ENCODE measurements at places on chromosomes 16 and 17.

GRCh38 chr17:37274461-37274860, 101.3 kb upstream of the C17orf78 start:
- DNase-seq = no peak

GRCh38 chr17:57733085-57733484, 12.0 kb downstream of the CCDC182 start:
- DNase-seq = no peak

GRCh38 chr16:49465661-49466528, 92.3 kb downstream of the C16orf78 start:
- DNase-seq = no peak

- DNase-seq = no peak
These were observed 168.1 kb upstream of the RBL2 start for GRCh38 chr16:53266156-53266555.

GRCh38 chr17:44384823-44385286, 4.6 kb downstream of the ITGA2B start:
- no peak for DNase-seq

- DNase-seq = no peak
These were observed 2.4 kb downstream of the EPN2 start for GRCh38 chr17:19239544-19239943.

GRCh38 chr17:48074322-48075081, 26.3 kb downstream of the NFE2L1 start:
- DNase-seq = peak; percentile 75

DNA sequence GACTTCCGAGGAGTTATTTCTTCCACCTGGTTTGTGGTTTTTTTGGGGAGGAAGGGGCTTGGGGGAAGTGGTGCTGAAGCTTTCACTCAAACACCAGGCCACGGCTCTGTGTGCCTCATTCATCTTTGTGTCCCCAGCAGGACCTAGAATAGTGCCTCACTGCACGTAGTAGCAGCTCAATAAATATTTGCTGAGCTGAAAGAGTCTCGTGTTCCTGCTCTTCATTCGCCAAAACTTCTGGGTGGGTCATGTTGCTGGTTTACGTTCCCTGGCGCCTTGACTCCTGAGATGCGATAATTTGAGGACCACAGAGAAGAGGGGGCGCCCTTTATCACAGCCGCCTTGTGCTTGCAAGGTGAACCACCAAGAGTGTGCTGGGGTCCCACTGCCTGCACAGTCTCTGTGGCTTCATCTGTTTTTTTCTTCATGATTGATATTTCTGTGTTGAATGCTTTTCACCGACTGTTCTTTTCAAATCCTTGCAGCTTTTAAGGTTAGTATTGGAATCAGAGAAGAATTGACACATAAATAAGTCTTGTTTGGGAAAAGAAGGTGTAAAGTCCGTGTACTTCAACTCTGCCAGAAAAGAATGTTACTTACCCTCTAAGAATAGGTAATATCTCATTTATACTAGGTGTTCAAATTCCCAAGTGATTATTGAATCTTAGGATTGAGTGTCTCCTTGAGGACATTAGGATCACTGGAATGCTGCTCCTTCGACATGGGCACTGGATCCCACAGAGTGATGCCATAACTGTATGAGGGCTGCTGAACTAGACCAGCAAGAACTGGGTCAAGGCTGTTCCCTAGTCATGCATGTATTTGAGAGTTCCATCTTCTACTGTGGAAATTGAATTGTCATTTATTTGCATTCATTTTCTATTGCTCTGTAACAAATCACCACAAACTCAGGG, 92.7 kb upstream of the CLEC18A start:
- no peak for DNase-seq
